ENCODE measurements at places on chromosomes 6 and 20. TPM values are rescaled to one million over a fixed set of nuclear protein-coding genes. Genes with fewer than 3 reads are reported as not detected.

- DNase-seq: no peak
Observed at GRCh38 chr6:110265273-110265672, 85.0 kb downstream of the CDC40 start.

DNA sequence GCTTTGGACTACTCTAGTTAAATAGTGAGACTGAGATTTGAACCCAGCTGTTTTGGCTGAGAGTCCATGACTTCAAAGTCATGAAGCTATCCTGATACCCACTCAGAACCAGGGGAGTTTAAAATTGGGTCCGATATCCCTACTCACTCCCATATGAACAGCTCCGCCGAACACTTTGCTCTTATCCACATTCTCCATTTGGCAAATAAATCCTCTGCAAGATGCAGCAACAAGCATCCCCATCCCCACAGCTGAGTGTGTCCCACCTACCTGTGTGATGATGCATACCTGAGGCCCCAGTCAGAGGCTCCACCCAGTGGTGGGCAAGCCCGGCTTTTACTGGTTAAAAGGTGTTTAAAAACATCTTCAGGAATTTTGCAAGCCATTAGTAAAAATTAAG lies 108.3 kb upstream of the SLC24A3 start:
- DNase-seq: no peak

DNA sequence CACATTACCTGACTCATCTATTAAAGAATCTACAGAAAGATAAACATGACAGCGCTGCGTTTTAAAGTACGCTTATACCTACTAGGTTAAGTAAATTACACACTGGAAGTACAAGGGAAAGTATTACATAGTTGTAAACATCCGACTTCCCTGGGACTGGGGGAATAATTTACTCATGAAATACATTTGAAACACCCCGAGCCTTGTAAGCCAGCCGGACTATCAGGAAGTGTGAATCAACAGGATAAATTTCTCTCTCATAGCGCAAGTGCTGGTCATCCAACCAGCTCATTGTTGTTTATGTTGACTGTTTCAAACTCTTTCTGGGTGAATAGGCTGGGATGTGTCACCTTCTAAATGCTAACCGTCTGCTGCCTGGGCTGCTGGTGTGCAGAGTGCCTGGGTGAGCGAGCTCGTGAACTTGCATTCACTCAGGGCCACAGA lies 4.9 kb downstream of the BMP6 start:
- DNase-seq: peak; percentile 74

DNA sequence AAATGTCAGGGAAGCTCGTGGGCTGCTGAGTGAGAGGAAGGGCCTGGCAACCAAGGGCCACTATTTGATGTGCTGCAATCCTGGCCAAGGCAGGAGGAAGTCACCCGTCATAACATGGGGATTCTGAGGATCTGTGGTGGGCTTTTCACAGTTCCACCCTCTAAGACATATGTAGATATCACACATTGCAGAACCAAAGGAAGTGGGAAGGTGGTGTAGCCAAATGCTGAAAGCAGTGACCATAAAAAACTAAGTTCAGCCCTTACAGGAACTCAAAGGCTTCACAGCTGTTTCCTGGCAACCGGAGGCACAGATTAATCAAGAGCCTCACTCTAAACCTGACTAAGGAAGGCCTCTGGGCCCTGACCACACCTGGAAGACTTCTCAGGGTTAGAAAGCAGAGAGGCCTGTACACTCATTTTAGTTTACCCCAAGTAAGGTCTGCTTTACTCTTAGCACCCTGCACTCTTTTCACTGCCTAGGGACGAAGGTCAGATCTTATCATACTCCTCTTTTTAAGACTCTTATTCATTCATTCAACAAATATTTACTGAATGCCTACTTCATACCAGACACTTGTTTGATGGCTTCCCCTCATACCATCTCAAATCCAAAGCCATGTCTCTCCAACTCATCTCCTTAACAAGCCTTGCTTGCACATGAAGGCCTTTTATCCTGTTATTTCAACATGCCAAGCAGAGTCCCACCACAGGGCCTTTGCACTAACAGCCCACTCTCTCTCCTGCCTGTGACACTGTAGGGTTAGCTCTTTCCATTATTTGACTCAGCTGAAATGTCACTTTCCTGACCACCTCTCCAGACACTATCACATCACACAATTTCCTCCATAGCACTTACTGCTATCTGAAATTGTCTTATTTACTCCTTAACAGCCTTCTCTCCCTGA lies 2.6 kb downstream of the UBE2V1 start:
- no peak for DNase-seq

GRCh38 chr6:7496266-7496875 lies 45.1 kb upstream of the DSP start:
- peak; percentile 47 for DNase-seq

The HLA-DRB1 gene
- 0.63 TPM for total RNA-seq

GRCh38 chr20:33769043-33769442 lies 37.2 kb downstream of the ZNF341 start:
- DNase-seq: no peak

DNA sequence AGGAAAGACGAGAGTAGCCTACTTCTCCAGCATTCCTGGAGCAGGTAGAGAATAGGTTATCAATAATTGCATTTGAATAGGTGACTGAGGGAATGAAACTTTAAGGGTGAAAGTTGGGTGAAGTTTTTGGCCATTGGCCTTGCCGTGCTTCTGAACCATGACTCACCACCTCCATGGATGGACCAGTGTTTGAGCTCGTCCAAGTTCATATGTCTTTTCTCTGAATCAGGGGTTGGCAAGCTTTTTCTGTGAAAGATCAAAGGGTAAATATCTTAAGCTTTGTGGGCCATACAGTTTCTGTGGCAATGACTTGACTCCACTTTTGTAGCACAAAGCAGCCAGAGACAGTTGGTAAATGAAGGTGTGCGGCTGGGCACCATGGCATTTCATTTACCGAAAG lies 31.8 kb downstream of the SNRNP48 start:
- no peak for DNase-seq

DNA sequence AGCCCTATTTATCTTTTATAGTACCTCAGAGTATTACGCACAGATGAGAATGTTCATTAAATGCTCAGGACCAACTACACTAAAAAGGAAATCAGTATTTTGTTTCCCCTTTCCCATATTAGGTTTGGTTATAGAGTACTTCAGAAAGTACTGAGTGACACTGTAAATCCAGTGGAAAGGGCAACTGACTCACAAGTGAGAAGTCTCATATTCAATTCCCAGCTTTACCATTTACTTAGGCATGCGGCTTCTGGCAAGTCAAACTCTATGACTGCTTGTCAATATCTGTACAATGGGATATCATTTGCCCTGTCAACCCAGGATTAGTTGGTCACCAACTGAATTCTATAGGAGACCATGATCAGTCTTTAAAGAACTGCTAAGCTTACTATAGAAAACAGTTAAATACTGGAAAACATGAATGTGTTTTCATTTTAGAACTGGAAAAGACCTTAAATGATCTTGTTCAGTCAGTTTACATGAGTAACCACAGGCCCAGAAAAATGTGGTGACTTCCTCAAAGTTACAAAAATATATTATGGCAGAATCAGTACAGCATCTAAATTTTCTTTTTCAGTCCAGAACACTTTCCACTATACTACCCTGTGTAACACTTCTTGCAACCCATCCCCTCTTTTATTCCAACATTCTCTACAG lies 3.6 kb downstream of the MAP3K7 start:
- DNase-seq: no peak

GRCh38 chr6:105263685-105264610 lies 84.1 kb upstream of the POPDC3 start:
- DNase-seq: no peak

- DNase-seq: no peak
Observed at GRCh38 chr6:55034752-55035151, 139.6 kb upstream of the HCRTR2 start.
